ENCODE measurements at places on chromosomes 1 and 21.

- peak; percentile 40 for DNase-seq
Measured at GRCh38 chr1:48674641-48675040, 102.0 kb downstream of the BEND5 start.

DNA sequence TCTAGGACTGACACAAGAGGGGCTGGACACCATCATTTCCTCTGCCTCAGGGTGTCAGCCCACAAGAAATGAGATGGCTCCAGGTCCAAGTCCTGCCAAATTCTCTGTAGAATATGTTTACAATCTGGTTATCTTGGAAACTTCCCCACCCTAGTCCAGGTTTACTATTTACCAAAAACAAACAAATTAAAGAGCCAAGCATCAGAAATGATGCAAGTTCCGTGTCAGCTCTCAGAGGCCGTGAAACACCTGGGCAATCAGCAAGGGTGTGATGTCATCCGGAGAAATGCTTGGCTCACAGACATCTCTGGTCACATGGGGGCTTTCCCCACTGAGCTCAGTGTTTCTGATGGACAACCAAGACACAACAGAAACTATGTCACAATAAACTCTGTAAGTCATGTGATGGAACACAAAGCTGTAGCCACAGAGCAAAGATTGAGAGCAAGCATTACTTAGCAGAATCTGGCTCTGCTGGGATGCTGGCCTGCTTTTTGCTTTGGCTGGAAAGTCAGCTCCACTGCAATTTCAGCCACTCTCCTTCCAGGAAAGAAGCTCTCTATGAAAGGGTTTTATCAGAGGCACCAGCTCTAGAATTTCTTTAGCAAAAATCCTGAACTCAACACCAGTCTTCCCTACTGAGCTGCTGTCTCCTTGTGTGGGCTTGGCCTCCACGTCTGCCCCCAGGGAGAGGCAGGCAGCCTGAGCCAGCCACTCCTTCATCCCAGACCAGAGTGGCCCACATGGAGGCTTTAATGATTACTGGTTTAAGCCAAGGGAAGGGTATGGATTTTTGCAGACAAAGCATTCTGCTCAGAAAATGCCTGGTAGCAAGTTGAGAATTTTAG, 55.9 kb downstream of the NENF start:
- peak; percentile 46 for DNase-seq

- no peak for DNase-seq
Measured at GRCh38 chr1:80542231-80542630, 1258.5 kb upstream of the ADGRL2 start.

GRCh38 chr1:209402697-209403096, 180.8 kb upstream of the CAMK1G start:
- DNase-seq = no peak

DNA sequence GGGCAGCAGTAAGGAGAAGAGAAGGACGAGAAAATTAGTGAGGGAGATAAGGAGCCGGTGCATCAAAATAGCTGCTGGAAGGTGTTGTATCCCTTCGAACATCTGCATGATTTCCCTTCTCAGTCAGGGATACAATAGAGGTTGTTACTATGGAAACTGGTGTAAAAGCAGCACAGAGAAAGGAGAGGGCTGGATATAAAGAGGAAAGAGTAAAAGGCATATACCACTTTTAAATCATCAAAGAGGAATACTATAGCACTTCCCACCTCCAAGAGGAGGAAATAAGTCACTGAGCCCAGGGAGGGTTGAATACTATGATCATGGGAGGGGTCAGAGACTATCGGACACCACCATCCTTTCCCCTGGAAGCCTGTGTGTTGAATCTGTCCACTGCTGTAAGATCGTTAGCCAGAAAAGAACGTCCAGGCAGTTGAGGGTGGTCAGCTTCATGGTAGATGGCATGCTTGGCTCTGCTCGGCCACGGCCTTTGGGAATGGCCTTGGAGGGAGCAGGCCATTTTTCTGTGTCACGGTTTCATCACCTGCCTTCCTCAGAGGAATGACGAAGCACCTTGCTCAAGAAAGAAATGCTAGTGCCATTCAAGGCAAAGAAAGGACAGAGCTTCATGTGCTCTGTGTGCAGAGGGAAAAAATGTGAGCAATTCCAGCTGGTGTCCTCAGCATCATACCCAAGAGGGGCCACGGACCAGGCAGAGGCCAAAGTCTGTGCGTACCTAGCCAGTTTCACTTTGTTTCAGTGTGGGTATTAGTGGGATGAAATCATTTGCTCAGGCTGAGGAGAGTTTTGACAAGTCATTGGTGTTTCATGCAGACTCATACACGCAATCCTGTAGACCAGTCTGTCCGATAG, 64.2 kb downstream of the IRF2BP2 start:
- no peak for DNase-seq

DNA sequence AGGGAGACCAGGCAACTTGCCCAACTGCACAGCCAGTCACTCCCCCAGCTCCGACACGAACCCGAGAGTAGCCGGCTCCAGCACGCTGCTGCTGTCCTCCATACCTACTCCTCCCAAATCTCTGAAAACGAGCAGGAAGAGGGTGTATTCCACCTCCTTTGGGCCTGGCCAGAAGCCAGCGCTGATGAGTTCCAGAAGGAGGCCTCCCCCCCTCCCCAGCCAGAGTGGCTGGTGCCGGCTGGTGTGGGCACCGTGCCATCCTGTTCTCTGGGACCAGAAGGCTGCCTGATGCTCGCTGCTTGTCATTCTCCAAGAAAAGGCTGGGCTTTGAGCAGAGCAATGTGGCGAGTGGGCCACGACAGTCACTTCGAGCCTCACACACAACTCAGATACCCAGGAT, 22.2 kb downstream of the KCNN3 start:
- peak; percentile 72 for DNase-seq

DNA sequence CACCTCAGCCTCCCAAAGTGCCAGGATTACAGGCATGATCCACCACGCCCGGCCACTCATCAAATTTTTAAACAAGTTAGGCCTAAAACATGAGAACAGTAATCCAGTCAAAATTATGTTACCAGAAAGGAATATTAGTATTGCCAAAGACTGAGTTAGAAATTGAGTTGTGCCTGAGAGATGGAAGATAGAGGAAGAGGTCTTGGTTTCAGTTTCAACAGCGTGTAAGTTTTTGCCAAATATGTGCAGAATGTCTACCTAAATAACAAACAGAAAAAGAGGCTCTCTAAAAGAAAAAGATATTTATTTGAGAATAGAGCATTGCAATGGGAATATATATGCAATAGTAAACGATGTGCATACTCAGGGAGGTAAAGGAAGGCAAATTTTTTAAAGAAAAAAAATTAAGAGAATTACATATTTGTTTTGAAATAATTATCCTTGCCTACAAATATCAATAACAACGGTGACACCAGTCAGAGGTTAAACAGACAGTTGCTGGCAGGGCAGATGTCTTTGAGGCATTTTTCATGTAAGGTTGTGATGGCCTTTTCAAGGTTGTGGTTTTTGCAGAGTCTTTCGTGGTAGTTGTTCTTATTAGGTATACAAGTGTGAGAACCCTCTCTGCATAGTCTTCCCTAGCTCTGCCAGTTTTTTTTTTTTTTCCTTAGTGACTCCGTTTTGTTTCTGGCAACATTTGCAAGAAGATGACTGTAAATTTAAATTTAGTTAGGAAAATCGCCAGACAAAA, 2.2 kb upstream of the CD1B start:
- no peak for DNase-seq

- no peak for DNase-seq
Measured at GRCh38 chr1:232844791-232845190, 39.6 kb downstream of the MAP10 start.

DNA sequence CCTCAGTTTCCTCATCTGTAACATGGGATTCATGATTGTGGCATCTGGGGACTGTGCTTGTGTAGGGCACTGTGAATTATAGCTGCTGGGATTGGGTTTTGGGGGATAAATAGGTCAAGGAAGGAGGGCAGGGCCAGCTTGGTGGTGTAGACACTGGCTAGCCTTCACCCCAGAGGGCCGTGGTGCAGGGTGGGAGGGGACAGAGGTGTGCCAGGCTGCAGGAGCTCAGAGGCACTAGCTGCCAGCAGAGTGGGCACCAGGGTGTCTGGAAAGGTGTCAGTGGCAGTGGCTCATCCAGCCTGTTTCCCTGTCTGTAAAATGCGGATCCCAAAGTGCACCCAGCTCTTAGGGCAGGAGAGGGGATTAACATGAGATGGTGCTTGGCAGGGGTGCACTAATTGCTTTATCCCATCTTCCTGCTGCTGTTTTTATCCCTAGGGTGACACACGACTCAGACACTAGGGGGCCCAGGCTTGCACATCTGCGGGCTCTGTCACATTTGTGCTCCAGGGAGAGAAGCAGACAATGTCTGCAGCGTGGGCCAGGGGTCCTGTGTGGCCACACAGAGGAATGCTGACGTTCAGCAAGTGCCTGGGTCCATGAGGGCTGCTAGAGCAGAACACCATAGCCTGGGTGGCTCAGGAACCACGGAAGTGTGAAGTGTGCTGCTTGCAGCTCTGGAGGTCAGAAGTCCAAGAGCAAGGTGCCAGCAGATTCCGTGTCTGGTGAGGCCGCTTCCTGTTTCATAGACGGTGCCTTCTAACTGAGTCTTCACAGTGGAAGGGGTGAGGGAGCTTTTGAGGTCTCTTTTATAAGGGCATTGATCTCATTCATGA, 19.3 kb downstream of the OBSCN start:
- DNase-seq = no peak

GRCh38 chr1:23163395-23163794, 5.3 kb downstream of the LUZP1 start:
- DNase-seq = no peak

DNA sequence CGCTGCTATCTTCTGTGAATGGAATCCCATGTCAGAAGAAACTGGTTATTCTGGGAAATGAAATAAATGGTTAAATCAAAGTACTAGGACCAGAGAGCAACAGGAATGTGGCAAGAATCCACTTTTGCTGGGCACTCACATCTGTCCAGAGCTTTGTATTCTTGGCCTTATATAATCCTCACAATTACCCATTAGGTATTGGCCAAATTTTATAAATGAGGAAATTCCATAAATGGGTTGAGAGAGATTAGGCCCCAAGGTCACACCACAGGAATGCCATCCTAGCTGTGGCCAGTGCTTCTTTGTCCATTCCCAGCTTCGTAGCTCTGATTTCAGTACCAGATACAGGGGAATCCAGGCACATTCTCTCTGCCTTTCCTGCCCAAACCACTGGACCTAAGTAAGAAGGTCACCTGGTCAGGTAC, 76.1 kb upstream of the HOOK1 start:
- DNase-seq = no peak

GRCh38 chr1:38776466-38777065, 83.0 kb downstream of the RRAGC start:
- no peak for DNase-seq

DNA sequence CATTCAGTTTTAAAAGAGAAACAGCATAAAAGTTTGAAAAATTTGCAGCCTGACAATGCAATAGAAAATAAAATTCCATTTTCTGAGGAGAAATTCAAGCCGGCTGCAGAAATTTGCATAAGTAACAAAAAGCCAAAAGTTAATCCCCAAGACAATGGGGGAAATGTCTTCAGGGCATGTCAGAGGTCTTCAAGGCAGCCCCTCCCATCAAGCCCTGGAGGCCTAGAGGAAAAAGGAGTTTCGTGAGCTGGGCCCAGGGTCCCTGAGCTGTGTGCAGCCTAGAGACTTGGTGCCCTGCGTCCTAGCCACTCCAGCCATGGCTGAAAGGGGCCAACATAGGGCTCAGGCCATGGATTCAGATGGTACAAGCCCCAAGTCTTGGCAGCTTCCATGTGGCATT, 74.6 kb downstream of the PIK3R3 start:
- DNase-seq = no peak

GRCh38 chr1:174315239-174315638, 132.5 kb upstream of the GPR52 start:
- no peak for DNase-seq

GRCh38 chr1:31796707-31797106, 19.1 kb downstream of the SPOCD1 start:
- DNase-seq = no peak

DNA sequence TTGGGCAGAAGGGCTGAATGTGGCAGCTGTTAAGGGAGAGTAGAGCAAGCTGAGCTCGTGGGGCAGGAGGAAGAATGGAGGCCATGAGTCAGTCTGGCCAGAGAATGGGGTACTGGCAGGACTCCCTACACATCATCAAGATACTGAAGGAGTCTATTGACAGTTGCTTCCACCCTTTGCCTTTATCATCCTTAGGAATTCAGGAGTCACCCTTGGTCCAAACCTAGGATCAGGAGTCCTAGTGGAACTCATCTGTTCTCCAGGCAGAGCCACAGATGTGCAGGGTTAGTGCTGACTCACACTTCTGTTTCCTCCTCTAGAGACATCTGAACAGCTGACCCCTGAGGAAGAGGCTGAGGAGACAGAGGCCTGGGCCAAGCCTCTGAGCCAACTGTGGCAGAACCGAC, 18.7 kb upstream of the ST3GAL3 start:
- no peak for DNase-seq

GRCh38 chr1:47521034-47521881, 83.4 kb downstream of the FOXD2 start:
- no peak for DNase-seq

- no peak for DNase-seq
Measured at GRCh38 chr1:210213335-210213734, 19.3 kb upstream of the SERTAD4 start.

- peak; percentile 83 for DNase-seq
Measured at GRCh38 chr1:205325334-205325884, 3.9 kb upstream of the NUAK2 start.

DNA sequence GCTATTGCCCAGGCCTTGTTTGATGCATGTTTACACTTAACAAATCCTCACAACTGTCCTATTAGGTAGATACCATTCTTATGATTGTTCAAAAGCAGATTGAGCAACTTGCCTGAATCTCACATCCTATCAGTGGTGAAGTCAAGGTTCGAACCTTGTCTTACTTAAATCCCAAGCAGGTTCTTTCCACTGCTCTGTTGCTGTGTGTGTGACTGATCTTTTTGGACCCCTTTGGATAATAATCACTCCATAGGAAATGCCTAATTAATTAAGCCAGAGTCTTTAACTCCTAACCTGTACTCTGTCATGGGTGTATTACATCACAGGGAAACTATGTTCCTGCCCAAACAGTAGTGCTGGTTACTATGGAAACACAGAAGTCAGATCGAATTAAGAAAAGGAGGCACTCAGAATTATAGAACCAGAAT, 84.2 kb downstream of the SPATA46 start:
- DNase-seq = no peak

DNA sequence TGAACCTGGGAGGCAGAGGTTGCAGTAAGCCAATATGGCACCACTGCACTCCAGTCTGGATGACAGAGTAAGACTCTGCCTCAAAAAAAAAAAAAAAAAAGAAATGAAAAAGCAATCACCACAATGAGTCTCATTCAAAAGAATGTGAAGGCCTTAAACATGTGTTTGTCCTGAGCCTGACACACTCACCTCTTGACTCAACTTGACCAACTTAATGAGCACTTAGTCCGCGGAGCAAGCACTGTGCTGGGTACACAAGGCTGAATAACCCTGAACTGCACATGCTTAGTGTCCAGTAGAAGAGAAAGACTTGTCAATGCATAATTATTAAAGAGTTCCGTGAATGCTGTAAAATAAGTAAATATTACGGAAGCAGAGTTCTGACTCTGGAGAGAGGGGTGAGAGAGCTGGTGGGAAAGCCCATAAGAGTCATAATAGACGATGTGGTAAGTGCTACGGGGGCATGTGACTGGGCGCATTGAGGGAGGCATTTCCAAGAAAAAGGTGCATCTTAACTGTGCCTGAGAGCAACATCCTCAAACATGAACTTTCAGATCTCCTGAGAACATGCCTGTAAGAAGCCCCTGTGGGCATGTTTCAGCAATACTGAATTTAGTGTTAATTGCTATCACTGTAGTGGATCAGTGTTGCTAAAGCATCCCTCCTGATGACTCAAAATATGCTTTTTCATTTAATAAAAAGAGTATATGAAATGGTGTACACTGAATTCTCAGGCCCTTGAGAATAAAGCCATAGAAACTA, 27.2 kb downstream of the MCOLN2 start:
- no peak for DNase-seq

GRCh38 chr1:53069663-53070327, 7.8 kb downstream of the PODN start:
- peak; percentile 16 for DNase-seq
